Frontal cortex (tissue), 4 donors: ENCODE measurements at places on chromosomes 11 and 22. TPM values are rescaled to one million over a fixed set of nuclear protein-coding genes. Genes with fewer than 3 reads are reported as not detected.

DNA sequence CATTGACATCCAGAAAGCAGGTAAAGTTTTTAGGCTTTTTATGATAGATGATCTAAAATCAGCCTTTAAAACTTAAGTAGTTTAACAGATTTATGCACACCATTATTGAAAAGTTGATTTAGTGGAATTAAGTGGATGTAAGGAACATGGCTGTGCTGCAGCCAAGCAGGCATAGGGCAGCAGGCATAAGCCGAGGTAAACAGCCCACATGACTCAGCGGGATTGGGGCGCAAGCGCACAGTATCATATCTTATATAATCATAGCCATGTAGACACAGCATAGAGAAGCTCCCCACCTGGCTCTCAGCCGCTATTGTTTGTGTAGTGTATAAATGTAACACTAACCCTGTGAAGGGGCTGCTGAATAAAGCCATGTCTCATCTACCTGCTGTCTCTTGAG lies 157.5 kb downstream of the WNT11 start:
- no peak for DNase-seq

GRCh38 chr11:61893981-61894380 lies 2.6 kb upstream of the FADS3 start:
- DNase-seq, result no peak

CHRM1 gene
- 14.3 TPM for total RNA-seq

FIBIN gene
- 6.5 TPM for total RNA-seq

DNA sequence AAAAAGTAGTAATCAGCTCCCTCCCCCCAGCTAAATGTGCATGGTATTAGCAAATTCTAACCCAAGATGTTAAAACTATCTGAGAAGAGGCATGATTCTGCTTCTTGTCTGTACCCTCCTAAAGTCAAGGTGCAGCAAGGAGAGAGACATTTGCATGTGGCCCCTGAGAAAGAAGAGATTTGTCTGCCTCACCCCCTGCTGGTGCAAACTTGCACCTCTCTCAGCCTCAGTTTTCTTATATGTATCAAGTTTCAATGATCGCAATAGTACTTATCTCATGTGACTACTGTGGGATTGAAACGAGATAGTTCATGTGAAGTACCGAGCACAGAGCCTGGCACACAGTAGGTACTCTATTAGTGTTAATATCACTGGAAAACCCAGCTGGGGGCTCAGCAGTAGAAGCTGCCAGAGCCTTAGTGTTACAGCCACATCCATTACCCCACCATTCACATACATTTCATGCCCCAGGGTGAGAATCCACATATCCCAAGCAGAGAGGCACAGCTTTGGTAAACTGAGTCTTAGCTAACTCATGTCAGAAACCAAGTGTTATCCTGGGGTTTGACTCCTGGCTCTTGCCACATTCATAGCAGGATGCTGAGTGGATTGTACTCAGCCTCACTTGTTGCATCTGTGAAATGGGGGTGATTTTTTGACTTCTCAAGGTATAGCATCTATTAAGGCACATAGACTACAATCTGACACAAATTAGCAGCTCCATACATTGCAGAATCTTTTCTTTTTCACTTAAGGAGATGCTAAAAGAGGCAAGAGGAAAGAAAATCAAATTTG lies 24.9 kb downstream of the CD44 start:
- no peak for DNase-seq
